ENCODE measurements at places on chromosomes 11 and 22.

DNA sequence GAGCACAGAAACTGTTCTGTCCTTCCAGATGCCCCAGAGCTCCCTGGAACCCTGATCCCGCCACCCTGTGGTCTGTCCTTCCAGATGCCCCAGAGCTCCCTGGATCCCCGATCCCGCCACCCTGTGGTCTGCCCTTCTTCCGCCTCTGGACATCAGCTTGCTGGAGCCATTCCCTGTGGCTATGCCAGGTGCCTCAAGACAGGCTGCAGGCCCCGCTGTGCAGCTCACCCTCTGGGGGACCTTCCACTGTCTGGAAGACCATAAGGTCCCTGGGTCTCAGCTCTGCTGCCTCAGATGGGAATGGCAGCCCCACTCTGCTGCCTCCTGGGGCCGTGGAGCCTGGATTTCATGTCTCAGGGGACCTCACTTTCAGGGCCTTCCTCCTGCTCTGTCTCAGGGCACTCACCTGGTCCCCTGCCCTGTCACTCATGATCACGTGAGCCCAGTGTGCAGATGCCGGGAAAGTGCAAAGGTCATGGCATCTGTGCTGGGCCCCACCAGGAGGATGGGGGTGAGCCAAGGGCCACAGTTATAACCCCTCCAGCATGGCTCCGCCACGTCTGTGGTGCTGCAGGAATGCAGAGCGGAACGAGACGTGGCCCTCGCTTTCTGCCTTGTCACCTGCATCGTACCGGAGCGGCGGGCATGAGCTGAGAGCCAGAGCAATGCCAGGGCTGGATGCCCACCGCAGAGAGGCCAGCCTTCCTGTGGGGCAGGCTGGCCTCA, 1520.7 kb downstream of the BRD1 start:
- DNase-seq: no peak

DNA sequence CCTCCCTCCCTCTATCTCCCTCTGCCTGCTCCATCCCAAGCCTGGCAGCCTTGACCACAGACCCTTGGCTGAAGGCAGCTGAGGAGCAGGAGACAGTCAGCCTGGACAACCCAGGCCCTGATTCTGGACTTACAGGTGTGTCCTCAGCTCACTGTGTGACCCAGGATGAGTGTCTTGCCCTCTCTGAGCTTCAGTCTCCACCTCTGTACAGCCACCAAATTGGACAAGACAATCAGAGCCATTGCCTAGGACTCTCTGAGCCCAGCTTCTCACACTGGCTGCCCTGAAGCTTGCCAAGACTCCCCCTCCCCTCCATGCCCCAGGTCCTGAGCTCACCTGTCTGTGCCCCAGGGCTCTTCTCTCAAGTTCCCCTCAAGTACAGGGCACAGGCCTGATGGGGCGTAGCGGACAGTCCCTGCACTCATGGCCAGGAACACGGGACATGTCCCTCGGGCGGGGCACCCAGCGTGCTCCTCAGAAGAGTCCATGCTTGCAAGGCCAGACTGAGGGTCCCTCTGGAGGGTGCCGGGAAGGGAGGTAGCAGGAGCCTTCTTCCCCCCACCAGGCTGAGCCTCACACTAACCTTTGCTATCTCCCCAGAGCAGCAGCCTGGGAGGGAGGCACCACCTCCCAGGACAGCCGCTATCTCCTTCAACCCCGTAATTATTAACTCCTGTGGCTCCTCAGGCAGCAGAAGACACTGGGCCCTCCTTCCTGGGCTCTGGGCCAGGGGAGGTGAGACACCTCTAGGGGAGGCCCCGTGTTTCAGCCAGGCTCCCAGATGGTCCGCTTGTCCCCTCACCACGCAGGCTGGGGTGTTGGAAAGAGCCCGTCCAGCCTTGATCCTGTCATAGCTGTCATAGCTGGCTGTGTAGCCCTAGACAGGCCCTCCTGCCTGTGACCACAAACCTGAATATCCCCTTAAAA, 2.6 kb upstream of the RAB3IL1 start:
- no peak for DNase-seq

- DNase-seq: no peak
These were observed 41.8 kb upstream of the DEUP1 start for GRCh38 chr11:93288767-93289166.

GRCh38 chr22:48761546-48761945, 1066.1 kb downstream of the BRD1 start:
- no peak for DNase-seq

GRCh38 chr11:29352273-29352795, 664.5 kb downstream of the KCNA4 start:
- DNase-seq: no peak

DNA sequence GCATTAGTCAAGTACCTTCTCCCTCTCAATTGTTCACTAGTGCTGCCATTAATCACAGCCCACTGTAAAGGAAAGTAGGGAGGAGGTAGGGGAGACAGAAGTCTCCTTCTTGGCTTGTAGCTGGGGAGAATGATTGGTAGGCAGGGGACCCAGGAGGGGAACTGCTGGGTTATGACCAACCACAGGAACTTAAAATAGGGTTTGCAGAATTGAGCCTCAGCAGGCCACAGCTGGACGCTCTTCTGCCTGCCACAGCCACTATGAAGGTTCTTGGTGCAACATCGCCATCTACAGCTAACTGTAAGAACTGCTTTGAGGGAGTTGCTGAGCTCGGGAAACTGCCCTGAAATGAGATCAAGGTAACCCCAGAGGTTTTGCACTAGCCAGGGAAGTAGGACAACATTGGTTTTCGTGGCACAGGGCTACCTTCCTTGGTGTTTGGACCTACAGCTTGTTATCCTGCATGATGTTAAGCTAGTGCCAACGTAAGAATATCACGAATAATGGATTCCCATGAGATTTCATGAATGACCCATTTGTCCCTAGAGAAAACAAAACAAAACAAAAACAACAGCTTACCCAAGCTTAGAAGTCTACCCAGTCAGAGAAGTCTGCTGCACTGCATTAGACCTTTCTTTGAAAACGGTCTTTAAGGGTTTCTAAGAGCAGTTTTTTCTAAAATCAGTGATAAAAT, 787.1 kb upstream of the API5 start:
- peak; percentile 52 for DNase-seq

DNA sequence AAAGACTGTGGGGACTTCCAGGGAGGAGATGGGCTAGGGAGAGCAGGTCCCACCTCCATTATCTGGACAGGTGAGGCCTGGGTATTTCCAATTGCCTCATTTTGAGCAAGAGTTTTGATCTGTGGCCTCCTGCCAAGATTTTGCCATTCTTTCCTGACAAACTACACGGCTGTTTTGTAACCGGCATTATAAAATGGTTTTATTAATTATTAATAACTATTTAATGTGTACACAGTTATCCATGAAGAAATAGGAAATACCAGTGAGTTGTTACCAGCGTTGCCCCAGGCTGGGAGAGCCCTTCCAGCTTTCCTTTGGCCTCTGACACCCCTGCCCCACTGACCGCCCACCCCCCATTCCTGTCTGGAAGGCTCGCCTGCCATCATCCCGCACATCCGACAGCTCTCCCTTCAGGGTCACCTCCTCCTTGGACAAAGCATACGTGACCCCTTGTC, 14.9 kb upstream of the SEC14L3 start:
- no peak for DNase-seq

DNA sequence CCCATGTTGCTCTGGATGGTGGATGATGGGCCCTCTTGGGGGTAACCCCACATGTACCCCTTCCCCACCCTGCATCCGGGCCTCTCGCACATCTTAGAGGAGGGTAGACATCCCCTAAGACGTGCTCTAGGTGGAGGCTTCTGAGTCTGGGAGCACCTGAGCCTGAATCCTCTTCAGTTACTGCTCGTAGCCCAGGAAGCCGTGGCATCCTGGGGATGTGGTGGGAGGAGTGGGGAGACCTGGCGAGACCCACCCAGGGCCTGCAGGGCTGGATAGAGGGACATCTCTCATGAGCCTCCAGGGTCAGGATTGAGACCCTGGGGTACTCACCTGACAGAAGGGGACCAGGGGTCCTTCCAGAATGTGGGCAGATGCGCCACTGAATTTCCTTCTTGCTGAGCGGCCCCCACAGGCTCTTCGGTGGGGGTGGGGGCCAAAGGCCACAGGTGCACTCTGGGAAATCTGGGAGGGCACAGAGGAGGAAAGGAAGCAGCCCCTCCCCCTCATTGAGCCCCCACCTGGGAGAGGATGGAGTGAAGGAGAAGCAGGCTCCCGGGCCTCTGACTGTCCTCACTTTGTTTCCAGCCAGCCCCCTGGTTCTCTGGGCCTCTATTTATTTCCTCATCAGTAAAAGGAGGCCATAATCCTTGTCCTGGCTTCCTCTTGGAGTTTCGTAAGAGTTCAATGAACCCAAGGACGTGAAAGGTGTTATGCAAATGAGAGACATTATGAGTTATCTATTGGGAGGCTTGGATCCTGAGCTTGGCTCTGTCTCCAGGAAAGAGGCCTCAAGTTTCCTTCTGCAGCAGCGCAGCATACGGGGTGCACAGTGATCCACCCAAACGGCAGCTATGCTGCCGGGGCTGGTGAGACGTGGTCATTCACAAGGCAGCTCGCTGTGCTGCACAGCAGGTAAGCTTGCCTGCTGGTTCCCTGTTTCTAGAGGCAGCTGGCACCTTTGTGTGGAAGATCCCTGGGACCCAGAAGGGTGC, 31.2 kb downstream of the KCNJ4 start:
- DNase-seq: no peak

GRCh38 chr22:46674367-46674781, 54.2 kb downstream of the GRAMD4 start:
- no peak for DNase-seq

- no peak for DNase-seq
These were observed 112.1 kb downstream of the SLC1A2 start for GRCh38 chr11:35307221-35307621.

GRCh38 chr11:103384652-103385051, 275.4 kb downstream of the DYNC2H1 start:
- peak; percentile 0 for DNase-seq

GRCh38 chr11:117518455-117518854, 190.8 kb downstream of the CEP164 start:
- DNase-seq: no peak

GRCh38 chr11:61701242-61701886, 21.2 kb downstream of the DAGLA start:
- no peak for DNase-seq

- peak; percentile 92 for DNase-seq
These were observed 583 bp upstream of the PKP3 start for GRCh38 chr11:393219-394033.

GRCh38 chr11:134349109-134349801, 17.5 kb downstream of the GLB1L2 start:
- DNase-seq: no peak

GRCh38 chr11:33761471-33761870, 12.8 kb downstream of the FBXO3 start:
- DNase-seq: no peak

- no peak for DNase-seq
These were observed 76.0 kb downstream of the TRIM29 start for GRCh38 chr11:120061761-120062560.

DNA sequence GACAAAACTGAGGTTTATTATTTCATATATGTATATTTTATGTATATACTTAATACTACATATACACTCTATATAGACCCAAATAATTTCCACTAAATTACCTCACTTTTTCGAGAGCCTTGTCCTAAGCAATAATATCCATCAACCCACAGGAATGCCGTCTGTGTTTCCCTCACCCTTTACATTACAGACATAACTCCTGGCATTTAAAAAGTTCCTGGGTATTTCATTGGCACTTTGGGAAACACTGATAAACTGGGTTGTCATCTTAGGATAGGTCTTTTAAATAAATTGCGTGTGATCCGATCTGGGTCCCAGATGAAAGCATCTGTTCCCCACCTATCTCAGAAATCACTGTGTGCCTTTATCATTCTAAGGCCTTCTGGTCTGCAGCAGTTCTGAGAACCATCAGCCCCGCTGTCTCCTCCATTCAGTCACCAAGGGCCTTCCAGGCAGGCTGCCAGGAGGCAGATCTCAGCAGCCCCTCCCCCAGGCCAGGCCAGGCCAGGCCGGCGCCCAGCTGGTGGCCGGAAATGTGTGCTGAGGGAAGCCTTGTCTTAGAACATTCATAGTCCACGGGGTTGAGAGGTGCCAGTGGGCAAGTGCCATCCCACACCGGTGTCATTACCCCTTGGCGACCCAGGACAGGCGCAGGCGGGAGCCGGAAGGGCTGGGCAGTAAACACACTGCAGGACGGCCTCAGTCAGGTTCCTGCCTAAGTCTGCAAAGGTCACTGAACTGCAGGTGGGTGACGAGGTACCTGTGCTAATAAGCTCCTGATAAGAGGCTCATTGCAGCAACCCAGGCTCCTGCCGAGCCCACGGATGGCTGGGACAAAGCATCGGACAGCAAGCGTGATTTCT, 3.3 kb downstream of the FGF19 start:
- no peak for DNase-seq

DNA sequence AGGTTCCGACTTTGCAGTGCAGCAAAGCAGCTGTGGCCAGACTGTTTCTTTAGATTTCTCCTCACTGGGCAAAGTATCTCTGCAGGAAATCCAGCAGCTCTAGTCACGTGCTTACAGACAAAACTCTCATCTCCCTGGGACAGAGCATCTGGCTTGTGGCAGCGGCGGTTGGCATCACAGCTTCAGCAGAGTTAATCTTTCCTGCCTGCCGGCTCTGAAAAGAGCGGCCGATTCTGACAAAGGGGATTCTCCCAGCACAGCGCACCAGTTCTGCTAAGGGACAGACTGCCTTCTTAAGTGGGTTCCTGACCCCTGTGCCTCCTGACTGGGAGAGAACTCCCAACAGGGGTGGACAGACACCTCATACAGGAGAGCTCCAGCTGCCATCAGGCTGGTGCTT, 1357.3 kb upstream of the TENM4 start:
- DNase-seq: no peak

- no peak for DNase-seq
These were observed 247.3 kb downstream of the MN1 start for GRCh38 chr22:27554106-27554811.

- peak; percentile 66 for DNase-seq
These were observed 18.9 kb downstream of the TIMP3 start for GRCh38 chr22:32820131-32821119.

DNA sequence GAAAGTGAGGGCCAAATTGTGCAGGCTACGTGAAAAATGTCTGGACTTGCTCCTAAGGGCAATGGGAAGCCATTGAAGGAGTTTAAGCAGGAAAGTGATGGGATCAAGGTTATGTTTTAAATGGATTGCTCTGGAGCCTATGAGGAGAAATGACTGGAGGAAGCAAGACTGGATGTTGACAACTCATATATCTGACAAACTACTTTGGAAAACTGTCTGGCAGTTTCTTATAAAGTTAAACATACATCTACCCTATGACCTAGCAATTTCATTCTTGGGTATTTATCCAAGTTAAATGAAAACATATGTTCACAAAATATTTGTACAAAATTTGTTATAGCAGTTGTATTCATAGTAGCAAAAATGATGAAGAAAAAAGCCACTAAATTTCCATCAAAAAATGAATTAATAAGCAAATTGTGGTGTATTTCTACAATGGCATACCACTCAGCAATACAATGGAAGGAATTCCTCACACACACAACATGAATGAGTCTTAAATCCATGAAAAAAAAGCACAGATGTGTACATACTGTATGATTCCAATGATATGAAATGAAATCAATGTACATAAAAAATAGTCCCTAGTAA, 24.1 kb downstream of the FZD4 start:
- no peak for DNase-seq

- peak; percentile 56 for DNase-seq
These were observed 197.7 kb downstream of the CASP12 start for GRCh38 chr11:104700609-104701008.

Data from mammary epithelial cell (primary cell).